GM12891 (cell line): ENCODE measurements at places on chromosomes 16 and 17.

DNA sequence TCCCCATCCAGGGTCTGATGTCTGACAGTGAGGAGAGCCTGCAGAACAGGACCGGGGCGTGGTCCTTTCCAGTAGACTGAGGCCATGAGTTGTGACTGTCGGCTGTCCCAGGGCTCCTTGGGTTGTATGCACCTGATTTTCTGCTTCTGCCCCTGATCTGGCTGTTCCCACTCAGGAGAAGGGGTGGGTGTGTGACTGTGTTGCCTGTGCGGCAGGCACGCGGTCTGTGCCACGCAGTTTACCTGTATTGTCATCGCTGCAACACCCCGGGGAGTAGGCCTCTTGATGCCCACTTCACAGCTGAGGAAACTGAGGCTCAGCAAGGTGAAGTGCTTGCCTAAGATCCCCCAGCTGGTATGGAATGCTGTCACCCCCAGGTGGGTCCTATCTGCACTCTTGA lies 1.4 kb downstream of the CRISPLD2 start:
- no peak for DNase-seq

- no peak for DNase-seq
These were observed 47.8 kb upstream of the SLC47A1 start for GRCh38 chr17:19485800-19486340.

- DNase-seq, result no peak
These were observed 9.9 kb upstream of the EDC4 start for GRCh38 chr16:67862623-67863583.

- DNase-seq, result no peak
These were observed 194.4 kb downstream of the MAP2K6 start for GRCh38 chr17:69608808-69609472.

DNA sequence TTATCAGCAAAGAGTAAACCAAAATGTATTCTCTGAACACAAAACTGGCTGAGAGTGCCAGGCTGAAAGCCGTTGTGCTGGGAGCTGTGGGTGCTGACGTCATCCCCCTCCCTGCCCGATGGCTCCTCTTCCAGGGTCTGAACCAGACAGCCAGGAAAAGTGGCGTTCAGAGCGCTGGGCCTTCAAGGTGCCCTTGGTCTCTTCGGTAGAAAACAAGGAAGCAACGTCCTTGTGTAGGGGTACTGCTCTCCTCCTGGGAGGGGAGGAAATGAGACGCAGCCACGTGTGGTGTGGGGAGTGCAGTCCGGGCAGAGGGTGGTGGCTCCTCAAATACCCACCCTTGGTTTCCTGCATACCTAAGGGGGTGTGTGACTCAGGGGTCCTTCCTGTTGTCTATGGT lies 394.7 kb downstream of the SEC14L1 start:
- DNase-seq, result no peak

DNA sequence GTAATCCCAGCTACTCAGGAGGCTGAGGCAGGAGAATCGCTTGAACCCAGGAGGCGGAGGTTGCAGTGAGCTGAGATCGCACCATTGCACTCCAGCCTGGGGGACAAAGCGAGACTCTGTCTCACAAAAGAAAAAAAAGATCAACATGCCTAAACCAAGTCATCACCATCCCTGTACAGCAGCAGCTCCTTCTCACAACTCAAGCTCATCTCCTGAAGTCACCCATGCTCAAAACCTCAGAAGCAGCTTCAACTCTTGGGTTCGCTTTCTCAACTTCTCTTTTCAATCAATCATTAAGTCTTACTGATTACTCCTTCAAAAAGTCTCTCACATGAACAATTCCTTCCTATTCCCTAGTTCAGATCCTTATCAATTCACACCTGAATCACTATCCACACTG lies 31.3 kb downstream of the PHLPP2 start:
- peak; percentile 10 for DNase-seq

GRCh38 chr17:65049085-65049756 lies 7.3 kb downstream of the GNA13 start:
- DNase-seq, result no peak

- no peak for DNase-seq
These were observed 5.7 kb downstream of the C16orf86 start for GRCh38 chr16:67672306-67672705.

- no peak for DNase-seq
These were observed 52.7 kb downstream of the TBC1D16 start for GRCh38 chr17:79982986-79983385.

DNA sequence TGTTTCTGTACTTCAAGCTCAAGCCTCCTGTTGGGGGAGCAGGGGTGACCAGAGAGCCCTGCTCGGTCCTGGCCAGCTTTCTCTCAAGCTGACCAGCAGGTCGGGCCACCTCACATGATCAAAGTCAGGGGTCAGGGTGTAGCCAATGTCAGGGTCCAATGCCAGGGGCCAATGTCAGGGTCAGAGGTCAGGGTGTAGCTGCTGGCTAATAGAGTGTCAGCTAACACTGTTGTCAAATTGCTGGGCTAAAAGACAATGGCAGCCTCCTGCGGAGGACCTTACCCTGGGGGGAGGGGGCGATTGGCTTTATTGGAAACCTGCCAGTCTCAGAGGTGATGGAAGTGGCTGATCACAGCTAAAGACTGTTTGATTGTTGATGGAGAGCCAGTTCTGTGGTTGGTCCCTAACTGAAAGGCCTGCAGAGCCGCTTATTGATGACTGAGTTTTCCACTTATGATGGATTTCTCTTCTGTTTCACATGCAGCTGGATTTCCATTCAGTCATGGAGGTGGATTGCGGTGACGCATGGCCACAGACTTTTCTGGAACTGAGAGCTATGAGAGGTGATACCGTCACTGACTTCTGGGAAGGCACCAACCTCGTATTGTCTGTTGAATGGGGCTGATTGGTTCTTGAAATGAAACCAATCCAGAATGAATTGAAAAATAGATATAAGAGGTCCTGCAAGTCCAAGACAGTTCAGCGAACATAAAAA lies 97.4 kb upstream of the ZFHX3 start:
- DNase-seq, result no peak

DNA sequence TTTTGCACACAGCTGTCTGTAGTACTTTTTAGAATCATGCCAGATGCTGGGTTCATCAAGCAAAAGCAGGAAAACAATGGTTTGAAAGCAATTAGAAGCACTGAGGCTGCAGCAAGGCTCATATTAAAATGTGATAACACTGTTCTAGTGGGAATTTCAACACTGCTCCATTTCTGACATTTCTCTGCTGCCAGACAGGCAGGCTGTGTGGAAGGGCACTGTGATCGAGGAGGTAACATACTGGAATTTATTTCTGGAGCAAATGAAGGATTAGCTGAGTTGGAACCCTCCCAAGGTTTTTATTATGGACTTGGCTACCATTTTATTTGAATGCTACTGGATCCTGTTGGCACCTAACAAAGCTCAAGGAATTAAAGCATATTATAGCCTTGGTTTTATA lies 66.9 kb downstream of the SKAP1 start:
- no peak for DNase-seq

GRCh38 chr17:63435681-63436522 lies 10.2 kb downstream of the CYB561 start:
- peak; percentile 68 for DNase-seq
